ENCODE measurements at places on chromosomes 4 and X.

GRCh38 chrX:14032406-14032805 is 2.7 kb upstream of the GEMIN8 start:
- DNase-seq, result no peak

GRCh38 chr4:39410415-39410814 is 3.7 kb downstream of the KLB start:
- no peak for DNase-seq

- DNase-seq, result no peak
Measured at GRCh38 chr4:164701665-164702064, 52.3 kb upstream of the SMIM31 start.

DNA sequence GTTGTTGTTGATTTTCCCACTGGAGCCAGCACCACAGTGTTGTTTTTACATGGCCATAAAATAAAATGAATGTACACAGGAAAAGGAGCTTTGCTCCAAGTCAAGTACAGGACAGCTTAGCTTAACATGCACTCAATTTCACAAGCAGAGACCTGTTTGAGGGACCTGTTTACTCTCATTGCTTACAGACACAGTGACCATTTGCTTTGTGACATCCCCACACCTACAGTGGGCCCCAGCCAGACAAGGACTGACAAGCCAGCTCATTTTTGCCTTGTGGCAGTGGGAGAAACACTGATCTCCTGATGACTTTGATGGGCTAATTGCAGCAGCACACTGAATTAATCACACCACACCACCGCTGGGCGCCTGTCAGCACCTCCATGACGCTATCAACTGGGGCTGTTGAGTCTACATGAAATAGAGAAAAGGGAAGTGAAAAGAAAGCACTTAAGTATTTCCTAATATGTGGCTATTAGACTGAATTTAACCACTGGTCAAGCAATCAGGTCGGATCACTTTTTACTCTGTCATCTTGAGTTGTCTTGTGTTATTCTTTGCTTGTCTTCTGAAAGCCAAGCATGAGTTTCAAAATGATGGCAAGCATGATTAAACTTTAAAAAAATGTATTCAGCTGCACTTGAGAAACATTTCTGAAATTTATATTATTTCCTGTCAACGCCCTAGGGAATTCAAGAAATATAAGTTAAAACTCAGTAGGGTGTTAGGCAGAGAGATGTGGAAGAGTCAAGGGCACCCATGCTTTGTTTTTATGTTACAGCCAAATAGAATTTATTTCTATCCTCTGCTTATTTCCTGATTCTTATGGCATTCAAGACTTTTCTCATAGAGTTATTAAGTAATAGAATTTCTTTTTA is 557.7 kb downstream of the RAB28 start:
- no peak for DNase-seq

- DNase-seq, result no peak
Measured at GRCh38 chr4:15706646-15707362, 3.9 kb downstream of the BST1 start.

DNA sequence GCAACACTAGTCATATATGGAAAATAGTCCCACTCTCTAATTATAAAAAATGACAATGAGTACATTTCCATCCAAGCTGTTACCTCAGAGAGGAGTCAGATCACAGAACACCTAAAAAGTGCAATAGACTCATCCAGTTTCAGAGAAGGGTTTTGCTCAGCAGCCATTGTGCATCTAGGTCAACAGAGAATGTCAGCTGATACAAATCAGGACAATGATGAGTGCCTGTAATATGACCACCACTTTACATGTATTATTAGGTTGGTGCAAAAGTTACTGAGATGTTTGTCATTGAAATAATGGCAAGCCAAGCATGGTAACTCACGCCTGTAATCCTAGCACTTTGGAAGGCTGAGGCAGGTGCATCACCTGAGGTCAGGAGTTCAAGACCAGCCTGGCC is 164.1 kb upstream of the TTC29 start:
- no peak for DNase-seq

- DNase-seq, result peak; percentile 26
Measured at GRCh38 chr4:5370286-5370685, 319.0 kb downstream of the STK32B start.

DNA sequence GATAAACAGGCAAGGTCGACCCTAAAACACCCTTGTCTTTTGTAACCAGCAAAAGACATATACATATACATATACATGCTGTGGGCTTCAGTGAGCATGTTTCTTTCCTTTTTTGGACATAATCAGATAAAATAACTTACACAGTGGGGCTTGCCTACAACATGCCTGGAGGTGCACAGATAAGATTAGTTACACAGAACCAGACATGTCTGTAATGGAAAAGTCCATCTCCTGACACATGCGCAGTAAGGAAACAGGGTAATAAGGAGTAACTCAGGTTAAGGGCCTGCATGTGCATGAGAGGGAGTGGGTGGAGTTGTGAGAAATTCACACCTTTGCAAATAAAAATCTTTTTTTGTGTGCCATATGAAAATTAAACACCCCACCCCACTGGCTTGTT is 3.4 kb downstream of the UGT2A1 start:
- no peak for DNase-seq

DNA sequence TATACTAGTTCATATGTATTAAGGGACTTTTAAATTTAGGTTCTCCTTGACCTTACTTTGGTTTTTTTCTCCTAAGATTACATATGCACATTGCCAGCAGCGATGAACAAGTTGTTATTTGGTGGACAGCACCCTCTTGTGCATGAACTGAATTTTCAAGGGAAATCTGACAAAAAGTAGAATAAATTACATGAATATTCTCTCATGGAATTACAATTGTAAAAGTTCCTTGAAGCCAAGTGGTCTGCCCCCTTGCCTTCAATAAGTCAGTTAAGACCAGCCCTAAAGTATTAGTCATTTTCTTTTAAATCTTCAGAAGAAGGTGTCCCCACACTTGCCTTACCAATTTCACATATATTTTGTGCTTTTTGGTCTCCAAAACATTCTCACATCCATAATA is 30.7 kb upstream of the SMARCA5 start:
- peak; percentile 5 for DNase-seq

GRCh38 chrX:127030016-127030748 is 210.7 kb downstream of the PRR32 start:
- no peak for DNase-seq

GRCh38 chrX:115624916-115625315 is 63.9 kb downstream of the PLS3 start:
- no peak for DNase-seq

GRCh38 chr4:141810712-141811375 is 174.5 kb downstream of the IL15 start:
- DNase-seq, result no peak

GRCh38 chrX:120769576-120770341 is 105.9 kb downstream of the CT47B1 start:
- DNase-seq, result peak; percentile 56

DNA sequence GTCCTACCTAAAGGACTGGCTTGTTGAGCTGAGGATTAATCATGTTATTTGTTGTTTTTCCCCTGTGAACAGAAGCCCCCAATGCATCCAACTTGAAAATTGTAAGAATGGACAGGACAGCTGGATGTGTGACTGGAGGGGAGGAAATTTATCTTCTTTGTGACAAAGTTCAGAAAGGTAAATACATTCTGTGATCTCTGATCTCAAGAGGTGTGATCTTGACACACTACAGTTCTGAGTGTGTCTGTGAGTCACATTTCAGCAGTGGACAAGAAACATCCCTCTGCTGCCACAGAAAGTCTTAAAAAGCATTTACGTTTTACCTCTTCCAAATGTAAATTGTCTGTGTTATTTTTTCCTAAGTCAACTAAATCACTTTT is 79.3 kb downstream of the NFKB1 start:
- DNase-seq, result no peak

DNA sequence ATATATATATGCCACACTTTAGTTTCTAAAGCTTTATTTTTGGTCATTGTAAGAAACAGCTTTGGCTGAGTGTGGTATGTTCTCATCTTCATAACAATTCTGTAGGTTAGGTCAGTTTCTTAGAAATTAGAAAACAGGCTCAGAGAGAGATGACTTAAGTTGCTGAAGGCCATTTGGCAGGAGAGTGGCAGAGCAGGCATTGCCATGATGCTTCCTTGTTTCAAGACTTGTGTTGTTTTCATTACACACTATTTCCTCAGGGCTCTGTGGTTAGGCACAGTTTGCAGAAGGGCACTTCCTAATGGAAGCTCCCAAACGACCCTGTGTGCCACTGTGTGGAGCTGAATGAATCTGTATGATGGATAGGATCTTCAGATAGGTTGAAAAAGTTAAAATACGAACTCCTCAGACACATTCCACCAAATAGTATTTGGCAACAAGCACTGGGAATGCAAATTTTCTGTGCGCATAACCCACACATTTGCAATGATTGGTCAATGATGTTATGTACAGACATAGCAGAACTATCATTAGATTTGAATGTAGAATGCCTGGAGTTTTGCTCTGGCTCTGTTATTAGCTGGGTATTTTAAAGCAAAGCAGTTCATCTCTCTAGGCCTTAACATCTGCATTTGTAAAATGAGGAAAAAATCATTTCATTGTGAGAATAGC is 274.3 kb upstream of the HS3ST1 start:
- no peak for DNase-seq

DNA sequence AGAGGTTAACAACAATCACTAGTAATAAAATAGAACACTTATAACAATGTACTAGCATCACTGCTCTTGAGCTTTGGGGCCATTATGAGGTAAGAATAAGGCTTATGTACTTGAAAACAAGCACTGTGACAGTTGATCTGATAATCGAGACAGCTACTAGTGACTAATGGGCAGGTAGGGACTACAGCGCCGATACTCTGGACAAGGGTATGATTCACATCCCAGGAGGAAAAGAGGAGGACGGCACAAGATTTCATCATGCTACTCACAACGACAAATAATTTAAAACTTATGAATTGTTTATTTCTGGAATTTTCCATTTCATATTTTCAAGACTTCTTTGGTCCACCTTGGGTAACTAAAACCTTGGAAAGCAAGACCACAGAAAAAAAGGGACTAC is 62.3 kb downstream of the FAM184B start:
- no peak for DNase-seq

- DNase-seq, result no peak
Measured at GRCh38 chrX:129718676-129719075, 20.1 kb upstream of the XPNPEP2 start.

- DNase-seq, result no peak
Measured at GRCh38 chr4:159767406-159767805, 664.5 kb downstream of the RAPGEF2 start.

- DNase-seq, result no peak
Measured at GRCh38 chrX:17814557-17814956, 46.5 kb downstream of the RAI2 start.

DNA sequence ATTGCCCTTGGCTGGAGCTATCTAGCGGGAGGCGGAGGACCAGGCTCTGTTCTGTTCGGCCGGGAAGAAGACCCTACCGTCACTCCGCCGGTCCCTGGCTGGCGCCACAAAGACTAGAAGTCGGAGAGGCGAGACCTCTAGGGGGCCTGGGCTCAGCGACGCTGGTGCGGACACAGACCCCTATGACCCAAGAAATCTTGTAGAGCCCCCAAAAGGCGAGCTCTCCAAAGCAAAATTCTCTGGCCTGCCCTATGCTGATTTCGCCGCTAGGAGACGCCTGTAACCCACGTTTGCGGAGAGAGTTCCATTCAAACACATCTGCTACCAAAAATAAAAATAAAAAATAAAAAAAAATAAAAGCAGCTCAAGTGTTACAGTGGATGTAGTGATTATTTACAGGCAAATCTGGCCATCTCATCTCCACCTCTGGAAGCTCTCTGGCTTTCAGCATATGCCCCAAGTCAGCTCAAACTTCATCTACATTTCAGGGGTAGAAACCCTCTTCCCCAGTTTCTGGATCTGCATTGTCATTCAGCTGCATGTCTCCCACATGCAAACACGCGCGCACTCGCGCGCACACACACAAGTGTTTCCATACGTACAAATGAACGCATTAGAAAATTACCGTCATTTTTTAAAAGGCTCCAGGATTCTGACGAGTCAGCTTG is 2.4 kb upstream of the PCDH10 start:
- DNase-seq, result no peak

- DNase-seq, result no peak
Measured at GRCh38 chr4:17526695-17527477, 11.9 kb downstream of the CLRN2 start.

DNA sequence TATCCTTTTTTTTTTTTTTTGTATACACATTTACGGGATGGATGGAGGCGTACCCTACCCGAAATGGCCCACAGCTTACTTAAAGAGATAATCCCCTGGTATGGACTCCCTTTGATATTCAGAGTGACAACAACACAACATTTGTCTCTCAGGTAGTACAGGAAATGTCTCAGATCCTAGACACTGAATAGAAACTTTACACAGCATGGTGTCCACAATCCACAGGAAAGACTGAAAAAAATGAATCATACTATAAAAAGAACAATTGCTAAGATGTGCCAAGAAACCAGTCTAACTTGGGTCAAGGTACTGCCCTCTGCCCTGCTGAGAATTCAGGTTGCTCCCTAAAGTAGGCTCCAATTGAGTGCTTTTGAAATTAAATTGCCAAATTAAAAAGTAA is 100.8 kb upstream of the LANCL3 start:
- no peak for DNase-seq
